CD8-positive, alpha-beta memory T cell (primary cell): ENCODE measurements at places on chromosomes 16 and 17. TPM values are rescaled to one million over a fixed set of nuclear protein-coding genes. Genes with fewer than 3 reads are reported as not detected.

The KRTAP4-5 gene
- polyA plus RNA-seq: not detected

The RAMP2 gene
- not detected for polyA plus RNA-seq

The RILP gene
- polyA plus RNA-seq: 3.7 TPM

The CFAP20 gene
- polyA plus RNA-seq: 36.5 TPM

The KRT33B gene
- not detected for polyA plus RNA-seq

The AKAP1 gene
- 22.2 TPM for polyA plus RNA-seq

The MPP2 gene
- polyA plus RNA-seq: 1.2 TPM

The KARS1 gene
- 258 TPM for polyA plus RNA-seq

The TERB1 gene
- not detected for polyA plus RNA-seq

The NQO1 gene
- 3.1 TPM for polyA plus RNA-seq

The KCNJ2 gene
- polyA plus RNA-seq: not detected

The FGF11 gene
- 0.12 TPM for polyA plus RNA-seq

GRCh38 chr17:28743243-28744103, at the start of gene TRAF4:
TRAF4 (plus strand) TSS chr17:28744011; CDS start chr17:28744113, 102 bp downstream.
- DNase-seq: peak; percentile 68

- DNase-seq: no peak
These were observed 4.5 kb downstream of the CD79B start for GRCh38 chr17:63927464-63928171.

- no peak for DNase-seq
These were observed 46.1 kb downstream of the CYTH1 start for GRCh38 chr17:78735832-78736525.

DNA sequence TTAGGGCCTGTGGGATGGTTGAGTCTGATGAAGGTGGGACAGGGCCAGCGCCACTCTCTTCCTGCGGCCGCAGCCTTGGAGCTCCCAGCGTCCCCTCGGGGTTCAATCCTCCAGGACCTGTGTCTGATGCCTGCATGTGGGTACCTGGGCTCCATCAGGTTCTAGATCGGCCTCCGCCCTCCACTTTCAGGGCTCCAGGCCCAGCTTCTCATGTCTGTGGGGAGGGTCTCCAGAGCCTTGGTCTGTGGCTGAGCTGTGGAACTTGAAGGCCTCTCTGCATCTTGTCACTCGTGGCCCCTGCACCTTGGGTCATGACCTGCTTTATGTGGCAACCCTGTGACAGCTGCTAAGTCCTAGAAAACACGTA, 89.8 kb upstream of the ZNF750 start:
- DNase-seq: no peak

DNA sequence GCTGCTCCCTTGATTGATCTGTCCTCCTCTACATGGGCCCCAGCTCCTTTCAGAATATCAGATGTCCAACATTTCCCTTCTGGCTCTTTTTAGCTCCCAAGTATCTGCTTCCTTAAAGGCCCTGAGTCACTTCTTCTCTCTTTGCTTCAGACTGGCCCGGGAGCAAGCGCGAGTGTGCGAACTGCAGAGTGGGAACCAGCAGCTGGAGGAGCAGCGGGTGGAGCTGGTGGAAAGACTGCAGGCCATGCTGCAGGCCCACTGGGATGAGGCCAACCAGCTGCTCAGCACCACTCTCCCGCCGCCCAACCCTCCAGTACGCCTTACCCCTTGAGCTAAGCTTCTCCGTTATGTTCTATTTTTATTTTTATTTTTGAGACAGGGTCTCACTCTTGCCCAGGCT, 12.3 kb downstream of the CNTROB start:
- DNase-seq: no peak

DNA sequence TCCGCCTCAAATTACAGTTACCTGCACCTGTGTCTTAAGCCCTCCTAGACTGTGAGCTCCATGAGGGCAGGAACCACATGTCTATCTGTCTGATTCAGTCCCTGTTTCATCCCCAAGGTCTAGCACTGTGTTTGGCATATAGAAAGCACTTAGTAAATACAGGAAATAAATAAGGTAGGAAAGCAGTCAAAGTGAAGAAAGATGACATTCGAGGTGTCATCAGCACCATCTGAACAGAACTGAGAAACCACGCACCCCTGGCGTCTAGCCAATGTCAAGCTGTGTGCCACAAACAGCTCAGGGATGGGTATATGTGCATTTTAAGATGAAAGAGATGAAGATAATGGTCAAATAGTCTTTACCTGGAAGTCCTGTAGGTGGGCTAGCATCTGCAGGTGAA, 79.6 kb upstream of the ATP2A3 start:
- DNase-seq: peak; percentile 52

- no peak for DNase-seq
These were observed 121.9 kb upstream of the PLCG2 start for GRCh38 chr16:81657224-81657623.

GRCh38 chr16:70157105-70157476, 16.5 kb upstream of the CLEC18C start:
- no peak for DNase-seq

DNA sequence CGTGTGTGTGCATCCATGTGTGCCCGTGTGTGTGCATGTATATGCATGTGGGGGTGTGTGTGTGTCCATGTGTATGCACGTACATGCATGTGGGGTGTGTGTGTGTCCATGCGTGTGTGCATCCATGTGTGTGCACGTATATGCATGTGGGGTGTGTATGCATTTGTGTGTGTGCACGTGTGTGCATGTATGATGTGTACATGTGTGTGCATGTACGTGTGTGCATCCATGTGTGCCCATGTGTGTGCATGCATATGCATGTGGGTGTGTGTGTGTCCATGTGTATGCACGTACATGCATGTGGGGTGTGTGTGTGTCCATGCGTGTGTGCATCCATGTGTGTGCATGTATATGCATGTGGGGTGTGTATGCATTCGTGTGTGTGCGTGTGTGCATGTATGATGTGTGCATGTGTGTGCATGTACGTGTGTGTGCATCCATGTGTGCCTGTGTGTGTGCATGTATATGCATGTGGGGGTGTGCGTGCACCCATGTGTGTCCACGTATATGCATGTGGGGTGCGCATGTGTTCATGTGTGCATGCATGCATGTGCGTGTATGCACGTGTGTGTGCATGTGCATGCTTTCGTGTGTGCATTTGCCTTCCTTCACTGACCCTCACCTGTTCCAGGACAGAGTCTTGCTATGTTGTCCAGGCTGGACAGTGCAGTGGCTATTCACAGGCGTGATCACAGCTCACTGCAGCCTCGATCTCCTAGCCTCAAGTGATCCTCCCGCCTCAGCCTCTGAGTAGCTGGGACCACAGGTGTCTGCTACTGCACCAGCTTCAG, 129.6 kb upstream of the TNRC6C start:
- no peak for DNase-seq

DNA sequence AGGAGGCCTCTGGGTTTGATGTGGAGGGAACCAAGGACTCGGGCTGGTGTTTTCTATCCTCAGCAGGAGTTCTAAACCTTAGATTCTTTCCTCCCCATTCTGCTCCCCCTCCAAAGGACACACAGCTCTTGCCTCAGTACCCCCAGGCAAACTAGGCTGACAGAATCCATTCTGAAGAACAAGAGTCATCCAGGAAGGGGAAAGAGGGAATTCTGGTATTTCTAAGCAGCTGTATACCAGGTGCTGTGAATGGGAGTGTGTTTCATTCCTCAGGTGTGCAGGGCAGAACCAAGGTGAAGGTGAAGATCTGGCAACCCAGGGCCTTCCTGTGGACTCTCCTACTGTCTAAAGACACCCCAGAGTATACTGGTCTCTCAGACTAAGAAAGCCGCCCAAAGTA, 4.1 kb downstream of the INPP5K start:
- DNase-seq: no peak

DNA sequence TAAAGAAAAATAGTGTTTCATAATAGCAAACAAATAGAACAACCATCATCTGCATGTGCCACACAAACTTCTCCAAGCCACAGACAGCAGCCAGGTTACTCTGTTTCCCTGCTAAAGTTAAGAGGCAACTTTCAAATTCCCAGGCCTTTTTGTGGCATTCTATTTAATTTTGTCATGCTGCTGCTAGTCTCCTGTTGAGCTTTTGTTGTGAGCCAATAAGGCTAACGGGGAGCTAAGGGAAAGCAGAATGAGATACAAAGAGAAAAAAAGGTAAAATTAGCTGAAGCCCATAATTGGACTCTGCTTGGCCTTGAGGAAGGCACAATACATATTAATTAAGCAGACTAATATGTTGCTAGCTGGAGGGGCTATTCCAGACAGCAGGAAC, 74.7 kb upstream of the GNAO1 start:
- no peak for DNase-seq

GRCh38 chr17:55664287-55664686, 58.4 kb downstream of the TMEM100 start:
- DNase-seq: no peak

- peak; percentile 84 for DNase-seq
These were observed at the start of gene SYNGR2 for GRCh38 chr17:78168242-78168902. SYNGR2 (plus strand) TSS chr17:78168581; CDS start chr17:78168617, 36 bp downstream.

- no peak for DNase-seq
These were observed 59.6 kb upstream of the ENPP7 start for GRCh38 chr17:79671085-79671694.

DNA sequence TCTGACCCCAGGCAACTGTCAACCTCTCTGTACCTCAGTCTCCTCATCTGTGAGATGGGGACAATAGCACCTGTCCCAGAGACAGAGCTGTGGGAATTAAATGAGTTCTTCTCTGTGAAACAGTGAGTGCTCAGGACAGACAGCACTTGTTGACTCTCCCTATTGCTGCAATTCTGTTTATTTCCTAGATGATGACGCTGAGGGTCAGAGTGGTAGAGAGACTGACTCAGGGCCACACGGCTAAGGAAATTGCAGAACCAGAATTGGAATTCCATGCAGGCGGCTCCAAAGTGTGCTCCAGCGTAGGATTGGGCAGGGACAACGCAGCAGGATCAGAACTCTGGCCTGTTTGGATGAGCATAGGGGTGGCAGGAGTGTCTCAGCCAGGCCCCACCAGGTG, 302.2 kb downstream of the C16orf95 start:
- no peak for DNase-seq

GRCh38 chr16:89409161-89409711, 81.1 kb downstream of the ANKRD11 start:
- peak; percentile 91 for DNase-seq

DNA sequence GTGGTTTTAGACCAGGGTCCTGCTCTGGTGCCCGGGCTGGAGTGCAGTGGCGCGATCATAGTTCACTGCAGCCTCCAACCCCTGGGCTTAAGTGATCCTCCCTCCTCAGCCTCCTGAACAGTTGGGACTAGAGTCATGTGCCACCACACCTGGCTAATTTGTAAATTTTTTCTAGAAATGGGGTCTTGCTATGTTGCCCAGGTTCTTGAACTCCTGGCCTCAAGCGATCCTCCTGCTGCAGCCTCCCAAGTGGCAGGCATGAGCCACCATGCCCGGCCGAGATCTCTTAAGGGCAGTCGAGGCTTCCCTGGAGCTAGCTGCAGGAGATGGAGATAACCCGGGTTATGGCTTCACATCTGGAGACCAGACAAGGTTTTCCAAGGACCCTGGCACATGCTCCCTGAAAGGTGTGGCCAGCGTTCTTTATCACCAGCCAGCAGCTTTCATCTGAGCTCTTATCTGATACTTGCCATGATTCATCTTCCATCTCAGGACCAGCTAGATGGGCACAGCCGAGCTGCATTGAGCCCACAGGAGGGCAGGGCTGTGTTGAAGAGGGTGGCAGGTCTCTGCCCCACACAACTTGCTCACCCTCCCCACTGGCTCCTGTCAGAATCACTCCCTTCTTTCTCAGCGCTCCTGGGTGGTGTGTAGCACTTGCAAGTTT, 28.6 kb downstream of the SCNN1B start:
- no peak for DNase-seq

DNA sequence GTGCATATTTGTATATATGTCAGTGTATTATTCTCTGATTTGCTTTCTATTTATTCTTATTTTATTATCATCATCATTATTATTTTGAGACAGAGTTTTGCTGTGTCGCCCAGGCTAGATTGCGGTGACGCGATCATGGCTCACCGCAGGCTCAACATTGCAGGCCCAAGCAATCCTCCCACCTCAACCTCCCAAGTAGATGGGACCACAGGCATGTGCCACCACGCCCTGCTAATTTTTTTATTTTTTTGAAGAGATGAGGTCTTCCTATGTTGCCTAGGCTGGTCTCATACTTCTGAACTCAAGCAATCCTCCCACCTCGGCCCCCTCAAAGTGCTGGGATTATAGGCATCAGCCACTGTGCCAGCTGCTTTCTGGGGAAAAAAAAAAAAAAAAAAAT, 8.4 kb upstream of the ARHGAP17 start:
- DNase-seq: no peak

GRCh38 chr16:82459580-82460256, 167.1 kb upstream of the CDH13 start:
- no peak for DNase-seq

DNA sequence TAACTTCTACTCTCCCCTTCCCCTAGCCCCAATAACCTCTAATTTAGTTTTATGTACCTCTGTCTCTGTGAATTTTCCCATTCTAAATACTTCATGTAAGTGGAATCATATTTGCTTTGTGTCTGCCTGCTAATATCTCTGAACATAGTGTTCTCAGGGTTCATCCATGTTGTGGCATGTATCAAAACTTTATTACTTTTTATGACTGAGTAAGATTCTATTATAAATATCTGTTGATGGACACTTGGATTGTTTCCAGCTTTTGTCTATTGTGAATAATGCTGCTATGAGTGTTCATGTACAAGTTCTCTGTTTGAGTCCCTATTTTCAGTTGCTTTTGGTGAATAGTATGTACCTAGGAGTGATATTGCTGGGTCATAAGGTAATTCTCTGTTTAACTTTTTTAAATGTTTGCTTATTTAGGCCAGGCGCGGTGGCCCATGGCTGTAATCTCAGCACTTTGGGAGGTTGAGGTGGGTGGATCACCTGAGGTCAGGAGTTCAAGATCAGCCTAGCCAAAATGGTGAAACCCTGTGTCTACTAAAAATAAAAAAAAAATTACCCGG, 92.8 kb downstream of the CHD9 start:
- no peak for DNase-seq

- no peak for DNase-seq
These were observed 109.5 kb downstream of the CDH8 start for GRCh38 chr16:61926766-61927165.

GRCh38 chr17:38579083-38579480, 26.7 kb downstream of the SRCIN1 start:
- no peak for DNase-seq

DNA sequence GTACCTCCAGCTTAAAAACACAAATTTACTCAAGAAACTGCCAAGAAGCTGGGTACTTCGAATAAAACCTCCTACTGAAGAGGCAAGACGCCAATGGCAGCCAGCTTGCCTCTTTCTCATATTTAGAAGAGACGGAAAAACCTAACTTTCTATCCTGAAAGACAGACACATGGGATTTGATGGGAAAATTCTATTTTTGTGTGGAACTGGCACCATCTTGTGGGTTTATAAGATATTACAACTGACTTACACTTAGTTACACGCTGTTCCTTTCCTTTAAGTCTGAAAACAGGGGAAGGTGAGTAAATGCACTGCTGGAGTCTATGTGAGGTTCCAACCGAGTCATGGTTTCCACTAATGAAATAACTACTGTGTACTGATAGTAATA, 10.3 kb downstream of the ZNF18 start:
- DNase-seq: no peak

- DNase-seq: no peak
These were observed 16.9 kb downstream of the ETV4 start for GRCh38 chr17:43528988-43529814.

GRCh38 chr16:31333686-31334649, 21.0 kb upstream of the ITGAX start:
- peak; percentile 61 for DNase-seq
